ENCODE measurements at places on chromosomes 2 and 18.
A peak's percentile ranks its signal among the peaks of the same experiment; 100 is the strongest.

DNA sequence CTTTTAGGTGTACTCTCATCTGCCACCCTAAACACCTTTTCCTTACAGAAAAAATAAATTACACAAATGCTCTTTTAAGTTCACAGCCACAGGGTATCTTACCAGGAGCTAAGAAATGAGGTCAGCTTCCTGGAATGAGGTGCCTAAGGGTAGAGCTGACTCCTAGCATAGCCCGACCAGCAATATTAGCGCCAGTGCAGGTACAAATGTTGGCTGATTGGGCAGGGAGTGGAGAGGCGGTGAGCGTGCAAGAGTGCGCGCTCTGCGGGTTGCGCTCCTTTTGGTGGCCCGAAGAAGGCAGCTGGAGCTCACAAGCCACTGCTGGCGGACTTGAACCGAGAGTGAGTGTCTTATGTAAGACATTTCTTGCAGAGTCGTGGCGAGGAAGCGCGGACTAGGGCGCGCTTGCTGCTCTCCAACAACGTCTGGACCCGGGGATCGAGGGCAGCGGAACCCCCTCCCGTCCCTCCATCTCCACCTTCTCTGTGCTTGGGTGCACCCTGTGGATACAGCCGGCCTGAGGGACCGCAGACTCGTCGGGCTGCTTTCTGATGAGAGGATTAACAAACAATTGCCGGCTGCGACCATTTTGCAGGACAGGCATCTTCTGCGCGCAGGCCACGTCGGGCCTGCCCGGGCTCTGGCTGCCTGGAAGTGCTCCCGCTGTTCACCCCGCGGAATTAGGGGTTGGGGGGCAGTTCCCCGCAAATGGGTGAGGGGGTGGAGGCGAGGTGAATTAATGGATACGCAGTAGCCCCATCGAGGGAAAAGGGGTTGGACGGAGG, 17.3 kb downstream of the BOLA3 start:
- DNase-seq: no peak

DNA sequence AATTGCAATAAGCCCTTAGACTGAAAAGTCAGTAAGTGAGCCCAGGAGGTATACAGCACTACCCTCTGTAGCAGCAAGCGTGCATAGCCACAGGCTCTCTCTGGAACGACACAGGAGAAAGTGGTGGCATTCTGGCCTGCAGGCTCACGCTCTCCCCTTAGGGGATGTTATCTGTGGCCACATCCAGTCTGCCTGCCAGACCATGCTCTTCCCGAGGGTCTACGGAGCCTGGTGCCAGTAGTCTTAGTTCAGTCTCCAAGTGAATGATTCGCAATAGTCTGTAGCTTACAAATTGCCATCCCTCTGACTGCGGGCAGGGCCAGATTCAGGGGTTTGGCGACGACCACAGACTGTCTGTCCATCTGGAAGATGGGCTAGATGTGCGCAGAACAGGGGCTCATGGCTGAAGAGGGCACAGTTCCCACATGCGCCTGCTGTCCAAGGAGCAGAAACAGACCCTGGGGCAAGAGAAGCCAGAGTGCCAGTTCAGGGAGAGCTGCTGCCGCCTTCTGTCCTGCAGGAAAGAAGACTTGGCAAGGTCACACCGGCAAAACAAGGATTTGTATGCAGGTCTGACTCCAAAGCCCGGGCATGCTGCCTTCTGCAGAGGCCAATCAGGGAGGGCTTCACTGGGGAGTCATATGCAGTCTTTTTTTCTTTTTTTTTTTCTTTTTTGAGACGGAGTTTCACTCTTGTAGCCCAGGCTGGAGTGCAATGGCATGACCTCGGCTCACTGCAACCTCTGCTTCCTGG, 3.5 kb upstream of the KLF11 start:
- no peak for DNase-seq

DNA sequence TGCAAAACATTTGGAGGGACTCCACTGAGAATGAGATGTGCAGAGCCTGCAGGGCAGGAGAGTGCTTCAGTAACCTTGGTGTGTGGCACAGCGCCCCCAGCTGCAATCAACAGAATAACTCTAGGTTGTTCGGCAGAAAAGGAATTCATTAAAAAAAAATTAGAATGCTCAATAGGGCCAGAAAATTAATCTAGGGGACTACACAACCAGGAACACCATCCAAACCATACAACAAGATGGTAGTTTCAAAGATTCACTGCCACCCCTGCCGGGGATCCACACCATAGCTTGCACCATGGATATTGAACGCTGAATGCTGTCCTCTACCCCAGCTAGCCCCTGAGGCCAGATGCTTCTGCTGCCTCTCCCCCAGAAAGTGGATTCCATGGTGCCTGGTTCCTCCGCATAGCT, 50.1 kb downstream of the THUMPD2 start:
- peak; percentile 16 for DNase-seq

DNA sequence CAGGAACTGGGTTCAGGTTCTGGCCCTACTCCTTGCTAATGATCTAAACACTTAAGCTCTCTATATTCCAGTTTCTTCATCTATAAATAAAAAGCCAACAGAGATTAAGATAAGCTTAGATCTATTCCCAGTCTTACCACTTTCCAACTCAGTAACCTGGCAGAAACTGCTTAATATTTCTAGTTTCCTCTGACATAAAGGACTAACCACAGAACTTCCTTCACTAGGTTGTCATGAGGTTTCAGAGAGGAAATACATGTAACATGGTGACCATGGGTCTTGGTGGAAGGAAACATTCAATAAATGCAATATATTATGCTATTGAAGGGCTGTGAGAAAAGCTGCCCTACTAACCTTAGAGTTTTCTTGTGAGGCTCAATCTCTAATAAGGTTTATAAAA, 114.4 kb upstream of the PDE1A start:
- DNase-seq: no peak

DNA sequence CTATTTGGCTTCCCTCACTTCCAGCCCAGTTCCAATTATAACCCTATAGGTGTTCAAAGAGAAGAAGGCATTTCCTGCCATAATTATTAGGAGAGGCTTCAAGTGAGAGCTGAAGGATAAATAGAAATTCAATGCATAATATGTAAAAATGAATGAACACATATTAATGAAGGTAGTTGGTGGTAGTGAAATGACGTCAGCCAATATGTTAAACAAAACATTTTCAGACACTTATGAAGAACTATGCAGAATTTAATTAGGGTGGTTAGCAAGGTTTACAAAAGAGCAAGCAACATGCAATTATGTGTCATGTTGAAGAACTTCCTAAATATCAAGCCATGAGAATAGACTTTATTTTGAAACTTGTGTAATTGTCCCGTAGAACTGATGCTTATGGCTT, 858.8 kb upstream of the DDX18 start:
- no peak for DNase-seq

DNA sequence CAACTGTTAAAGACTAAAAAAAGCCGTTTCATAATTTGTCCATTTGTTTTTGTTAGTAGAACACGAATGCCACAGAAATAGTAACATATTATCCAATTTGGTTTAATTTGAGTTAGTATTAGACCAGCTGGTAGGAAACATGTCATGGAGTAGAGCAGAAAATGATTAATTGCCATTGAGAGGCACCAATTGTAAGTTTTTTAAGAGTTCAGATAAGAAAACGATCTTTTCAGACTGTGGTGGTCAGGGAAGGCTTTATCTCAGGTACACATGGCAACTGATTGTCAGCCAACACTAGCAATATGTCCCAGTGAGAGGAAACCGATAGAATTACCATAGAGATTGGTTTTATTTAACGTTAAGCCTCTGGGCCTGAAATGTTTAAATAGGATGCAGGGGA, 438.2 kb upstream of the MAP2 start:
- DNase-seq: no peak

- no peak for DNase-seq
These were observed 37.5 kb upstream of the CYP26B1 start for GRCh38 chr2:72185206-72185605.

- DNase-seq: no peak
These were observed 91.5 kb upstream of the MYT1L start for GRCh38 chr2:2422621-2423020.

DNA sequence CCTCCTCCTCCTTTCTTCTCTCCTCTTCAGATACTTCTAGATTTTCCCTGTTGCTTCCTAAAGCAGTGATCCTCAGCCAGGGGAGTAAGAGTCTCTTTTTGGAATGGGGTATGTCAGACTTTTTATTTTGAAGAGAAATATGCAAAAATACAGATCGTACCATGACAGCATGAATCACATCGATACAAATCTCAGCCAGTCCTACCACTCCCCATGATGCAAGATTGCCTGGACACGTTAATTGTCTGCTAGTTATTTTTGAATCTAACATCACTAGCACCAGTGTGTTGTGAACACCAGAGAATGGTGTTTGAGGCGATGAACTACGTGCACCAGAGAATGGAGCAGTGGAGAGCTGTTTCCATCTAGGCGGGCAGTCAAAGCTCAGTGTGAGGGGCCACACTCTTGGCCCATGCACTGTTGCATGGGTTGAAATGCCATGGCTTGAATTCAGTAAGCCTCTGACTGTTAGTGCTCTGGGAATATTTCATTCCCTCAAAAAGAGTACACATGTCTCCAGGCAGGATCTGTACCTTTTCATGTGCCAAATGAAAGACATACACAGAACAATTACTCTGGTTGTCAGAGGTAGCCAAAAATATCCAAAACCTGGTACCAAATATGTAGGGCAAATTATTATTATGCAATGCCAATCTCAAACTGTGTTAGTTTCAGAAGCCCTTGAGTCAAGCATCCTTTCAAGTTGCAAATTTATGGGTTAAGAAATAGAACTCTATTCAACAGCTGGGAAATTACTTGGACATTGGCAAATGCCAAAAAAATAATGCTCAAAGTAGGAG, 46.3 kb upstream of the RALBP1 start:
- no peak for DNase-seq

GRCh38 chr2:99695130-99695943, 205.5 kb upstream of the REV1 start:
- no peak for DNase-seq

GRCh38 chr2:60364491-60364890, 189.0 kb downstream of the BCL11A start:
- DNase-seq: no peak

DNA sequence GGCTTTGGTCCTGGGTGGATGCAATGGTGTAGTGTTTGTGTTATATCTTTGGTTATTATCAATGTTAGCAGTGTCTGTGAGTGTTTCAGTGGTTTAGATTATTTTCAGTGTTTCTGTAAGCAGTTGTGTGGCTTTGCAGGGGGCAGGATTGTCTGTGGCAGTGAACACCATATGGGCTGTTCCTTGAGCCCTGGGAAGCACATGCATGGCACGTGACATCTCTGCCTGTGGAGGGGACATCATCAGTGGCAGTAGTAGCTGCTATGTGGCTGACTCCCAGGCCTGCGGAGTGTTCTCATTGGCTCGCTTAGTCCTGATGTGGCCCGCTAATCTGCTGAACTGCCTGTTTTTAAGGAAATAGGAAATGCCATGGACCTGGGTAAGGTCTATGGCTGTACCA, 327.5 kb downstream of the GULP1 start:
- no peak for DNase-seq

GRCh38 chr2:69724540-69725159, 17.3 kb upstream of the ANXA4 start:
- DNase-seq: peak; percentile 88

DNA sequence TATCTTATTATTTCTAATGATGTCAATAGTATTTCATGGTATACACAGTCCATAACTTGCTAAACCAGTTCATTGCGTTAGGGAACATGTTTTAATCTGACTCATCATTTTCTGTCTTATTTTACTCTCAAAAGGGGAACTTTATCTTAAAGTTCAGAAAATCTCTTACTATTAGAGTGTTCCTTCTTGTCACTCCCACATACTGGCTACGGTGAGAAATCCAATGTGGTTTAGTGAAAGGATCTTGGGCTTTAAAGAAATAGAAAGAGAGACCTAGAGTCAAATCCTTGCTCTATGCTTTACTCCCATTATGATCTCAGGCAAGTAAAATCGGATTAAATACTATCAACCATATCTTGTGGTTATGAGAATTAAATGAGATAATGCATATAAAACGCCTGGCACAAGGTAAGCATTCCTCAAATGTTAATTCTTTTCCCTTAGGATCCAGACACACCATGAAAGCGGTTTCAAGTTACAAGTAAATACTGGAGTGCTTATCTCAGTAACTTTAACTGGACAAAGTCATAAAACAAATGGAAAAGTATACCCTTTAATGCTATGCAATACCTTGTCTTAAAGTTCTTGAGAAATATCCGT, 576.0 kb downstream of the ARHGAP15 start:
- no peak for DNase-seq

GRCh38 chr2:221166292-221166691, 405.8 kb downstream of the EPHA4 start:
- DNase-seq: no peak

GRCh38 chr2:234334756-234335155, 162.1 kb downstream of the ARL4C start:
- DNase-seq: no peak

GRCh38 chr18:63180971-63181376, 138.6 kb downstream of the BCL2 start:
- no peak for DNase-seq

DNA sequence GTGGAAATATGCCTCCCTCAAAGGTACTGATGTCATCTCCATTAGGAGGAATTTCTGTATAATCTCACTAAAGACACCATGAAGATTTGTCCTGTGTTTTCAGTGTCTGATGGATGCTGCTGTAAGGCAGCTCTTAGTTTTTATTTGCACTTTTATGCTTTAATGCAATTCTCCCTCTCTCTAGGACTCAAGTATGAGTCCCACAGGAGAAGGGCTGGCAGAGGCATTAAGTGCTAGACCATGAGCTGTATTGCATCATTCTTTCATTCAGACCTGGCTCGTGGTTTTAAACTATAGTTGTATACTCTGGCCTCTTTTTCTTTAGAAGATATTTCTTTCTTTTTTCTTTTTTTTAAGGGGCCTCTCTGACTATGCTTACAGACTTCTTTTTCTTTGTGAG, 805.6 kb downstream of the DPP10 start:
- DNase-seq: no peak

DNA sequence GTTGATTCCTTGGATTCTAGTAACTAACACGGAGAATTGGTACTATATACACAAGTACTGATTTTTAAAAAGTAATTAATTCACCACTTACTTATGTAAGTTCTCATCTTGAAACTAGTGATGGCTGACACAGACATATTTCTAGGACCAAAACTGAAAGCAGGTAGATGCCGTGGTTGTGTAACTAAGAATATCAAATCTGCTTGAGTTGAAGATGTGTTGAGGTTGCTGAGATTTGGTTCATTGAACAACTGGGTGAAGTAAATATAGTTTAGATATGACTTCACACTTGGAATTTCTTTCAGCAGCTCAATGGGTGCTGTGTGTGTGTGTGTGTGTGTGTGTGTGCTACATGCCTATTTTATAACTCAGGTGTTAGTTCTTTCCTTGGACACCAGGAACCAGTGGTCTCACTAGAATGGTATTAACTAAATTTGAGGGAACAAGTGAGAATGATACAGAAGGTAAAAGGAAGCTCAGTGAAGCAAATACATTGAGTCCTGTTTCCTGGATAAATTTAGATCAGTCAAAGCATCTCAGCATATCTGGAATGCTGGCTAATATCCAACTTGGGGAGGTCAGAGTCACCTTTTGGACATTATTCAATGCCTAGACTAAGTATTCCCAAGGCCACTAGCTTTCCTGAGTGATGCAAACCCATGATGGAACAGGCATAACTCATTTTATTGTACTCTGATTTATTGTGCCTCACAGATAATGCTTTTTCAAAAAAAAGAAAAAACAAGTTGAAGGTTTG, 110.7 kb upstream of the ZEB2 start:
- no peak for DNase-seq
